ENCODE measurements at places on chromosomes 7 and 10.

GRCh38 chr7:57449904-57450303 lies at the start of gene ZNF716:
Gene ZNF716 (plus strand): TSS chr7:57450177. CDS start chr7:57450289, 112 bp downstream.
- no peak for DNase-seq

DNA sequence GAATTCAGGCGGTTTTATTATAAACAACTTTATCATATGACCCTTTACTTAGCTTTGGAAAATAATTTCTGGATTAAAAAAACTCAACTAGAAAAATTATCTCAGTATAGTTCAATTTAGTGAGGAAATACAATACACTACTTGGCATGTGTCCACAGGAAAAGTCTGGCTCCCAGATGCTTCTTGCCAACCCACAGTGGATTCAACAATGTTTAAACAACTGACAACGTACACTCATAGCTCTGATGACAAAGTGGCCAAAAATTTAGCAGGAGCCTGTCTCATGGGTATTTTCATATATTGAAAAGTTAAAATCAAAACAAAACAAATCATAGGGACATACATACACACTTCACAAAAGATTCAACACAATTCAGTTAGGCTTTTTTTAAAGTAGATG lies 158.8 kb downstream of the SKAP2 start:
- no peak for DNase-seq

DNA sequence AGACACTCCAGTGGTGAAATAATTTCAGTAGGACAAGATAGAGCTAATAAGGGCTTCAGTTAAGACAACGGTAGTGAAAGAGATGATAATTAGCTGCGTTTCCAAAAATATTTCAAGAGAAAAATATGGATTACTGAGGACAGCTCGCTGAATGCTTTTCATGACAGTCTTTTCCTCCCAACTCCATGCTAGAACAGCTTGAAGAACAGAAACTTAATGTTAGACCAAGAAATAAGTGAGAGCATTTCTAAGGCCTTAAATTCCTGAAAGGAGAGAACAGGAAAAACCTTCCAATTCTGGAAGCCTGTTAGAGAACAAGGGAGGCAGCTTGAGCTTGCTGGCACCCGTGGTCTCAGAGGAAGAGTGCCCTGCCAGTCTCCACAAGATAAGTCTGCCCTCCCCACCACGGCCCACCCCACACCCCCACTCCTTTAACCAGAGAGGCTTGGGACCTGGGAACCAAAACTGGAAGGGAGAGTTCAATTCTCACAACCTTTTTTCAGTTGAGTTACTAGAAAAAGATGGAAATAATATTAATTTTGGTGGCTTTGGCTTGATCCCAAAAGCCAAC lies 1148.0 kb upstream of the CELF2 start:
- DNase-seq: no peak

GRCh38 chr10:69345890-69346474 lies 67.7 kb downstream of the HK1 start:
- DNase-seq: no peak

Measured in activated CD8-positive, alpha-beta memory T cell treated with anti-CD3 and anti-CD28 coated beads for 1 hour (primary cell).